ENCODE measurements at places on chromosomes 6 and 20.
A peak's percentile ranks its signal among the peaks of the same experiment; 100 is the strongest.

DNA sequence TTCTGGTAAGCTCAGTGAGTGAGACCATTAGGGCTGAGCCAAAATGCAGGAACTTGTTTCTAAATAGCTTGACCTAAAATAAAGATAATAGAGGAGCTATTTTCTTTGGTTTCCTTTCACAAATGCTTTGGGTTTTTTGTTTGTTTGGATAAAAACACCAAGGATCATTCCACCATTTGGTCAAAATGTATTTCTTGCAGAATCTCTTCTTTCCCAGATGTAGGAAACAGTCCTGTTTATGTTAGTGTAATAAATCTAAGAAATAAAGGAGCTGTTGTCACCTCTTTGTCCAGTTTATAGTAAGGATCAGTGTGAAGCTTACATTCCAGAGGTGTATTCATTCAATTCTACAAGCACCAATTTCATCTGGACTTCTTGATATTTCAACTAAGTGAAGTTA is 297.8 kb downstream of the GJA1 start:
- no peak for DNase-seq

- no peak for DNase-seq
These were observed 10.8 kb upstream of the SERPINB1 start for GRCh38 chr6:2852514-2852855.

DNA sequence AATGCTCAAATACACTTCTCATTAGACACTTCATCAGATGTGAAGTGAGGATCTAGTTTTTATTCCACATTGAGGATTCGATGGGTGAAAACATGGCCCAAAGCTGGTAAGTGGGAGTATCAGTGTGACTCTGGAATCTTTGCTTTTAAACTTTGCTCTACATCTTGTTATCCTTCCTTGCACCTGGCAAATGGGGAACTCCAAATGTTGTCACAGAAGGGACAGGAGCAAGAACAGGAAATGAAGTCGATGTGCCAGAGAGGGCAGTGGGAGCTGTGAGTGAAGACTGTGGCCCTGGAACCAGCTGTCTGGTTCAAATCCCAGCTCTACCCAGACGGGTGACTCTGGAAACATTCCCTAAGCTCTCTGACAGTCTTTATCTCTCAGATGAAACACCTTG is 86.7 kb upstream of the AGPAT4 start:
- peak; percentile 14 for DNase-seq

DNA sequence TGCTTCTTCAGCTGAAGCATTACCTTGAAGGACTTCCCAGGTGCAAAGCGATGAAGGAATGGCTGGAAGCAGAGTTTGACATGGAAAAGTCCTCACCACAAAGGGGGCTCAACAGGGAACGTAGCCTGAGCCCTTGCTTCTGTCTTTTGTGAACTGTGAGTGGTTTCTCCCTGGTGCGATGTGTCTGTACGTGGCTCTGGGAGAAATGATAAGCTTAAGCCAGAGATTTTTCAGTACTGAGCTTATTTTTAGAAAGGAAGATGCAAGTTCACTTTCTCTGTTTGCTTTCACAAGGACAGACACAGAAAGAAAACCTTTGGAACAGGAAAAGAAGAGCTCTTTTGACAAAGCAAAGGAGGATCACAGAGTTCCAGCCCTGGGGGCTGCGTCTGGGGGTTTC is 79.4 kb downstream of the DACT2 start:
- no peak for DNase-seq

GRCh38 chr20:34979366-34980153 is 23.9 kb downstream of the MYH7B start:
- peak; percentile 46 for DNase-seq

GRCh38 chr6:167485186-167485978 is 160.5 kb downstream of the TTLL2 start:
- DNase-seq = peak; percentile 25

- peak; percentile 84 for DNase-seq
These were observed 4.2 kb downstream of the KCNK17 start for GRCh38 chr6:39309942-39310531.

DNA sequence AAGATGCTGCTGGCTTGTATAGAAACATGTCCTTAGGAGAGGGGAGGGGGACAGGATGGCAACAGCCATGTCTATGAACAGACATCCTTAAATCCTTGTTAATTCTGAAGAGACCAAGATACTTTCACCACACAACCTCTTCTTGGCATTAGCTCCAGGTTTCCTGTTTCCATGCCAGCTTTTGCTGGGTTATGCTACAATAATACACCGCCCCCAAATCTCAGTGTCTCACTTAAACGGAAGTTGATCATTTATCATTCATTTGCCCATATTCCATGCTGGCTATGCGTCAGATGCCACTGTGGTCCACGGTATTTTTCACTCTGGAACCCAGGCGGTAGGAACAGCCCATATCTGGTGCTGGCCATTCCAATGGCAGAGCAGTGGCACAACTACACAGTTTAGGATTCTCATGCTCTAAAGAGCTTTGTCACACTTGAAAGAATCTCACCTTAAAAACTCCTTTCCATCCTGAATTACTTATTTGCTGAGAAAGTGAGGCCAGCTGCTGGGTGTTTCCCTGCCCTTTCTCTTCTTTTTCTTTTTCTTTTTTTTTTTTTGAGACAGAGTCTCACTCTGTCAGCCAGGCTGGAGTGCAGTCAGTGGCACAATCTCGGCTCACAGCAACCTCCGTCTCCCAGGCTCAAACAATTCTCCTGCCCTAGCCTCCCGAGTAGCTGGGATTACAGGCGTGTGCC is 3.7 kb upstream of the RNASET2 start:
- DNase-seq = no peak

DNA sequence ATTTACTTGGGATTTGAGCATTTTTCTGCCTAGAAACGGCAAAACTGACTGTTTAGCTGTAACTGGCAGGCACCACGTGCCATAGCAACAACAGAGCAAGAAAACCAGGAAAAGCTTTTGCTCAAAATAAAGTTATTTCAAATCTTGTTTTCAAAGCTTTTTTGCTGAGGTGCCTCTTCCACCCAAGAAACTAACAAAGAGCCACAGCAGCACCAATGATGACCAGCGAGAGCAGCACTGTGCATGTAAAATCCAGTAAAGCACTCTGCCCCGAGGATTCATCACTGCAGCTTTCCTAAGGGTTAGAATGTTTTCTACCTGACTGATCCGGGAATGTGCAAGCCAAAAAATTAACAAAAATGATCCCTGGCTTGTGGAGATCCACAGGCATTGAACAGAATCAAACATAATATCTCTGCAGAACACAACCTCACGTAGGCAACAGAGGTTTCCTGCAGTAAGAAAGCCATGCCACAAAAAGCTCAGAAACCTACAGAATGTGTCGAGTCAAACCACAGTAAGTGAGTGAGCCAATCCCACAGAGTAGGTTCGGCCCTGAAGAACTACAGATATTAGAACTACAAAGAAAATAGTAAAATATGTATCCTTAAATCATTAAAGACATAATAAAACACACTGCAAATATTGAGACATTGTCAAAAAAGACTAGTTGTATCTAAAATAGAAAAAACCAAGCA is 7.4 kb upstream of the ULBP3 start:
- peak; percentile 38 for DNase-seq

All from hematopoietic multipotent progenitor cell treated with erythropoietin and hydrocortisone succinate and interleukin-3 and kit ligand, for 4 days (in vitro differentiated cells).